Dermis blood vessel endothelial cell (primary cell): ENCODE measurements at places on chromosomes 6 and 20.

- DNase-seq: no peak
Measured at GRCh38 chr6:28446818-28447511, 3.7 kb upstream of the ZSCAN23 start.

DNA sequence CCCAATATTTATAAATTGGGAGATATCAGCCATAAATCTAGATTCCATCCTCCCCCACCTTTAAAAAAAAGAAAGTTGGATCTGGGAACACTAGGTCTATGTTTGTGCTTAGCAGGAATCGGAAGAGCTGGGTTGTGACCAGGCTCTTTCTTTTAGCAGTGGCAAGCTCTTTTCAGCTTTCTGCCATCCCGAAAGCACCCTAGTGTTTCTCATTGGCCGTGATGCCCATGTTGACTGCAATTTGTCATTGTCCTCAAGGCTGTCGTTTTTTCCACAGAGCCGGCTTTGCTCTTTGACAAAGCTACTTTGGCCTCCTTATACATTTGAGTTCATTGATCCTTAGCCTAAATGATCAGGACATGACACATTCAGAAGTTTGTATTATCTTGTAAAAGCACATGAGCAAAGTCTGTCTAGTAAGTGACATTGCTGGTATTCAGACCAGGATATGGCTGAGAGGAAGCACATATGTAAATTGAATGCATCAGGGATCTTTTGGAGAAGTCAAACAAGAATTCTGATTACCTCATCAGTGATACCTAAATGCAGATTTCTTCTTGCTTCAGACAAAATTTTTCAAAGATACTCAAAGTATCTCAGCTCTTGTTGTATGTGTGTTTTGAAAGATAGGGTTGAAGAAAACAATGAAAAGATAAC is 50.1 kb downstream of the CARMIL1 start:
- DNase-seq: no peak

DNA sequence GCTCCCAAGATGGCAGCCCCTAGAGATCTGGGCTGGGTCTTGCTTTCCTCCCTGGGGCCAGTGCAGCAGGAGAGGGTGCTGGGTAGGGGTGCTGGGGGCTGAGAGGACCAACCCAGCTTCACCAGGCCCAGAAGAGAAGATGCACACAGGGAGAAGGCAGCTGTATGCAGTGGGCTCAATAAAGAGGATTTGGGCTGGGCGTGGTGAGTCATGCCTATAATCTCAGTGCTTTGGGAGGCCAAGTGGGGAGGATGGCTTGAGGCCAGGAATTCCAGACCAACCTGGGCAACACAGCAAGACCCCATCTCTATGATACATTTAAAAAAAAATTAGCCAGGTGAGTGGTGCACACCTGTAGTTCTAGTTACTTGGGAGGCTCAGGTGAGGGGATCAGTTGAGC is 25.7 kb upstream of the EMILIN3 start:
- DNase-seq: no peak

DNA sequence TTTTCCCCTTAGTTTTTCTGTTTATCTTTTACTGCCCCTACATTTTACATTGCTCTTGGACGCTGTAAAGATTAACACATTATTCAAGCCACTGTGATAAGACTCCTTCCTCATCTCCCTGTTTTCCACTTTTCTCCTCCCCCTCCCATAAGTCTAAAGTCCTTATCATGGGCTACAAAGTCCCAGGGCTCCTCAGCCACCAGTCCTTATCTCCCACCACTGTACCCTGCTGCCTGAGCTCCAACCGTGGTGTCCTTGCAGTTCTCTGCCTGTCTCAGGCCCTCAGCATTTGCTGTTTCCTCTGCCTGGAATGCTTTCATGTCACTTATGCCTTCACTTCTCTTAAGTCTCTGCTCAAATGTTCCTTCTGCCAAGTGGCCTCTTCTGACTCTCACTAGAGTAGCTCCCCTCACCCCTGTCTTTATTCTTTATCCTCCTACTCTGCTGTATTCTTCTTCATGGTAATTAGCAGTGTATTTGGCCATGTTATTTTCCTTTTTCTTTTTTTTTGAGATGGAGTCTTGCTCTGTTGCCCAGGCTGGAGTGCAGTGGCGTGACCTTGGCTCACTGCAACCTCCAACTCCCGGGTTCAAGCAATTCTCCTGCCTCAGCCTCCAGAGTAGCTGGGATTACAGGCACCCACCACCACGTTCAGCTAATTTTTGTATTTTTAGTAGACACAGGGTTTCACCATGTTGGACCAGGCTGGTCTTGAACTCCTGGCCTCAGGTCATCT is 10.8 kb upstream of the LATS1 start:
- DNase-seq: no peak

DNA sequence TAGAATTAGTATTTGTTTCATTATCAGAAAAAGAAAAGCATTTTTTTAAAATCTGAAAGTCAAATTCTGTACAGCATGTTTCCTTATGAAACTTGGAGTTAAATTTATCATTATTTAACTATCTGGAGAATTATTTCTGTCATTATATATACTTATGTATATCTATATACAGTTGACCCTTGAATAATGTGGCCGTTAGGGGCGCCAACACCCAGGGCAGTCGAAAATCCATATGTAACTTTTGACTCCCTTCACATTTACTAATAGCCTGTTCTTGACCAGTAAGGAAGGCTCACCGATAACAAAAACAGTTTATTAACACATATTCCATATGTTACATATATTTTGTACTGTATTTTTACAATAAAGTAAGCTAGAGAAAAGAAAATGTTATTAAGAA is 341.2 kb downstream of the ADGRB3 start:
- DNase-seq: no peak

- no peak for DNase-seq
Measured at GRCh38 chr6:166325383-166326042, 16.8 kb downstream of the SFT2D1 start.

DNA sequence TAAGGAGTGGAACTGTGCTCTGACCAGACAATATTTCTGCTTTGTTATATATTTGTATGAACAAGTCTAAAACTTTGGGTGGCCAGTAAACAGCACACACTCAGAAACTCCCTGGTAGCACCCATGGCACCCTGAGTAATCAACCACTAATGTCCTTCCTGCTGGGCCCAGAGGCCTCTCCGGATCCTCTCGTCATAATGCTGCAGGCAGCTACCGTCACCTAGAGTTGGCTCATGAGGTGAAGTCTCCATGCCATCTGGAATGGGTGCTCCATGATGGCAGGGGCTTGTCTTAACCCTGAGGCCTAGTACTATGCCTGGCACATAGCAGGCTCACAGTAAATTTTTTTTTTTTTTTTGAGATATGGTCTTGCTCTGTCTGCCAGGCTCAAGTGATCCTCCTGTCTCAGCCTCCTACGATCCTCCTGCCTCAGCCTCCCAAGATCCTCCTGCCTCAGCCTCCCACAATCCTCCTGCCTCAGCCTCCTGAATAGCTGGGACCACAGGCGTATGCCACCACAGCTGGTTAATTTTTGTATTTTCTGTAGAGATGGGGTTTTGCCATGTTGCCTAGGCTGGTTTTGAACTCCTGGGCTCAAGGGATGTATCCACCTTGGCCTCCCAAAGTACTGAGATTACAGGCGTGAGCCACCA is 3.0 kb upstream of the SDCBP2 start:
- DNase-seq: no peak

DNA sequence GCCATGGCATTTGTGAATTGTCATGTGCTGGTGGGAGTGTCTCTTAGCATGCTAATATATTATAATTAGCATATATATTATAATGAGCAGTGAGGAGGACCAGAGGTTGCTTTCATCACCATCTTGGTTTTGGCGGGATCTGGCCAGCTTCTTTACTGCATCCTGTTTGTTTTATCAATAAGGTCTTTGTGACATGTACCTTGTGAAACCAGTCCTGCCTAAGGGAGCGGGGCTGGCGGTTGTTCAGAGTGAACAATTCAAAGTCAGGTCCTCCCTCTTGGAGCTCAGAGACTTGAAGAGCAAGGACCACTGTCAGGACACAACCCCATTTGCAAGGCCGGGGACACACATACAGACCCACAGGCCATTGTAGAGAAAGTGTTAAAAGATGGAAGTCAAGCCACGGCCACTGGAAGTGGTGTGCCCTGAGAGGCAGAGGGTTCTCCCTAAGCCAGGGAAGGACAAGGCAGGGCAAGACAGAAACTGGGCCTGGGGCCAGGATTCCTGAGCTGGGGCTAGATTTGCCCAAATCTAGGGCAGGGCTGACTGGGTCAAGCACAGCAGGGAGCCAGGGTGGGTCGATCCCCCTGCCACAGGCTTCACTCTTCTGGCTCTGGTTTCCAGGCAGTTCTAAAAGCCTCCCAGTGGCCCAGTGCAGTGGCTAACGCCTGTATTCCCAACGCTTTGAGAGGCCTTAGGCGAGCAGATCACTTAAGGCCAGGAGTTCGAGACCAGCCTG is 14.2 kb downstream of the SLC52A3 start:
- no peak for DNase-seq

GRCh38 chr6:111669326-111669725 is 63.6 kb upstream of the TRAF3IP2 start:
- DNase-seq: no peak

GRCh38 chr6:84719152-84719551 is 45.2 kb downstream of the TBX18 start:
- no peak for DNase-seq

DNA sequence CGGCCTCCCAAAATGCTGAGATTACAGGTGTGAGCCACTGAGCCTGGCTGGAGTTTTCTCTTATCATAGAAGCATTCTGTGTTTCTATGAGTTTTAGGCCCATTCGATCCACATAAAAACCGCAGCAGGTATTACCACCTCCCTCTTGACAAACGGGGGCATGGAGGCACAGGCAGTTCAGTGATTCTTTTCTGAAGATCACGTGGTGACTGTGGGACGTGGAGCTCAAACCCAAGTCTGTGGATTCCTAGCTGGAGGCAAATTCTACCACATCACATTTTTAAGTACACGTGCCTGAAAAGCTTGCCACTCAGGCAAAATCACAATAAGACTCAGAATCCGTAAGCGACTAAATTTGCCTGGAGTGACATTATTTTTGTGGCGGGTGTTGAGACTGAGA is 191.3 kb downstream of the GMPR start:
- no peak for DNase-seq

GRCh38 chr6:99219788-99220187 is 129.7 kb downstream of the FAXC start:
- DNase-seq: peak; percentile 10

DNA sequence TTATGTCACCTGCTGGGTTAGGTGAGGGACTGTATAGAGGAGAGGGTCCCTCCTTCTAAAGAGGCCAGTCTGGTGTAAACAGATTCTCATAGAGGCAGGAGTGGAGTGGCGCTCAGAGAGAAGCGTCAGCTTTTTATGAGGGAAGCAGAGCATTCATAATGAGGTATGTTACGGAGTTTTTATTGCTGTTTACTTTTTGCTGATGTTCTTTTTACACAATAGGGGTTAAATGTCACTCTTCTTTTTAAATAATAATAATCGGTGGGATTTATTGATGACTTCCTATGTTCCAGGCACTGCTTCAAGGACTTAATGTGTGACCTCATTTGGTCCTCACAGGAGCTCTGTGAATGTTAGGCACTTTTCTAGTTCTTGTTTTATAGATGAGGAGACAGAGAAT is 79.9 kb downstream of the L3MBTL3 start:
- peak; percentile 5 for DNase-seq

DNA sequence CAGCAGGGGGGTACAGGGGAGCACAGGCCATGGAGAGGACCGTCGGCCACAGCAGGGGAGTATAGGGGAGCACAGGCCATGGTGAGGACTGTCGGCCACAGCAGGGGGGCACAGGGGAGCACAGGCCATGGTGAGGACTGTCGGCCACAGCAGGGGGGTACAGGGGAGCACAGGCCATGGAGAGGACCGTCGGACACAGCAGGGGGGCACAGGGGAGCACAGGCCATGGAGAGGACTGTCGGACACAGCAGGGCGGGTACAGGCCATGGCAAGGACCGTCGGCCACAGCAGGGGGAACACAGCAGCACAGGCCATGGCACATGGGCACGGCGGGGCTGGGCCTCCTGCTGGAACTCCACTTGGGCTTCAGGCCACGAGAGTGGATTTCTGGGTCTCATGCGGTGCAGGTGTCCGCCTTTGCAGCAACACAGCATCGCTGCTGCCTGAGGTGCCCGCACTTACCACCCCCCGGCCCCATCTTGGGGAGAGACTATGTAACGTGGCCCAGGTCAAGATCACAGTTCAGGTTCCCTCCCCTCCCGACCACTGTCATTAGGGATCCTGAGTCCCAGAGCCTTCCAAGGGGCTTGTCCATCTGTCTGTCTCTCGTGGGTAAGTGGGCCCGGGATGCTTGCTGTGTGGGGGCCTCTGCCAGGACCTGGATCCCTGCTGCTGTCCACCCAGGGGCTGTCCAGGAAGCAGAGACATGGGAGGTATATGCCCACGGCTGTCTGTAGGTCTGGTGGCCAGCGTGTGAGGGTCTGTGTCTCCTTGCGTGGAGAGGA is 2.5 kb downstream of the NPBWR2 start:
- no peak for DNase-seq

DNA sequence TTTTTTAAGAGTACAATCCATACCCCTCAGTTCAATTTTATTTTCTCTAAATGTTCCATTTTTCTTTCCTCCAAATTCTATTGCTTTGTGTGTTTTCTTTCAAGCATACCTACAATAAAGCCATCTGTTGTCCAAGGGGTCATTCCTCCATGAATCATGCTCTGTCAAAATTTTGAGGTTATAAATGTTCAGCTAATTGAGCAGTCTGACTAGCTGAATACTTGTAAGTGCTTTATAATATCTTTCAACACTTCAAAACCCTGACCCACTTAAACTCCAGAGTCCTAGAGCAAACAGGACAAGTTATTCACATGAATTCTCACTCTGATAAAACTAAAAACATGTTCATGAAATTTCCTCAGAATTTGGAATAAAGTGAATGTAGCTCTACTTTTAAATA is 33.4 kb upstream of the EYA4 start:
- no peak for DNase-seq

- DNase-seq: no peak
Measured at GRCh38 chr6:81252231-81252630, 500.2 kb downstream of the TENT5A start.

GRCh38 chr6:21902628-21903169 is 309.1 kb downstream of the SOX4 start:
- DNase-seq: no peak

DNA sequence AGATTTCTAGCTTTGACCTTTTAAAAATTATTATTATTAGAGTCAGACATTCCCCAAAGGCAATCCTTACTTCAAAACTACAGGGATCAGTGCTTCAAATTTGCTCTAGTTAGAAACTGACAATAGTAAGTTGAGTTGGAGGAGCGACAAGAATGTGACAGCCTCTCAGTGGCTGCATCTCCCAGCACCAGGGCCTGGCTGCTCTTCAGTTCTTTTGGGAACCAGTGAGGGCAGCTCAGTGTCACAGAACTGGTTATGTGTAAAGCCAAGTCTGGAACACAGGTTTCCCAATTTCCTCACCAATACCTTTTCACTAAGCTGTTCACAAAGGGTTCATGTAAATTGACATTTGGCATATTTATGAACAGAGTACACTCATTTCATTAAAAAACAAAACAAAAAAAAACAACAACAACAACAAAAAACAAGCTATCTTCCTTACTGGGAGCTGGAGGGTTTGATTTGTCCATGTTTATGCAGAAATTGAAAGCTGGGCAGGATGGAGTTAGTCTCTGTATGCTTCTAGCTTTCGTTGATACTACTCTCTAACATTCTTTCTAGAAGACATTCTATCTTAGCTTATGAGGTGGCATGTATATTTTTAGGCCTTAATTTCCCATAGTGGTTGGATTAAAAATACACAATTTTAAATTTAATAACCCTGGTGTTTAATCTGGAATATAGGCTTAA is 95.0 kb downstream of the SAMD5 start:
- DNase-seq: no peak
